Activated CD4-positive, alpha-beta memory T cell treated with anti-CD3 and anti-CD28 coated beads, Interleukin-2, amount 10 ng/mL, durations not matched to agents 7 days and 5 days (primary cell): ENCODE measurements at places on chromosomes 11 and 22.
A peak's percentile ranks its signal among the peaks of the same experiment; 100 is the strongest.

GRCh38 chr11:33452836-33453624 is 195.8 kb downstream of the HIPK3 start:
- DNase-seq: no peak

- DNase-seq: no peak
These were observed 17.0 kb downstream of the CASP12 start for GRCh38 chr11:104881117-104881794.

GRCh38 chr11:15770798-15771414 is 585.4 kb downstream of the SOX6 start:
- no peak for DNase-seq

GRCh38 chr11:125950696-125951651 is 5.1 kb downstream of the VSIG10L2 start:
- no peak for DNase-seq

DNA sequence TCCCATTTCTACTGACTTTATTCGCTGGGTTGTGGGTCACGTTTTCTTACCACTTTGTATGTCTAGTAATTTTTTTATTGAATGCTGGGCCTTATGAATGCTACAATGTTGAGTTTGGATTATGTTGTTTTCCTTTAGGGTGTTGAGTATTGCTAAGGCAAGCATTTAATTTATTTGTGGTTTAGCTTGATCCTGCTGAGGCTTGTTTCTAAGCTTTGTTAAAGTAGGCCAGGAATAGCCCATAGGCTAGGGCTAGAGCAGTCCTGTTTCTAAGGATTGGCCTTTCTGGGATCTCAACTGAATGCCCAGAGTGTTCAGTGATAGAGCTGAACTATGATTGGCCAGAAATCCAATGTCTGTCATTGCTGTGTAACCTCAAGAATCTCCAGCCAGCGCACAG is 56.1 kb upstream of the LDLRAD3 start:
- no peak for DNase-seq

- DNase-seq: no peak
These were observed 6.8 kb upstream of the SERGEF start for GRCh38 chr11:18019650-18020049.

GRCh38 chr11:645536-645935 is 8.5 kb downstream of the DRD4 start:
- DNase-seq: no peak

DNA sequence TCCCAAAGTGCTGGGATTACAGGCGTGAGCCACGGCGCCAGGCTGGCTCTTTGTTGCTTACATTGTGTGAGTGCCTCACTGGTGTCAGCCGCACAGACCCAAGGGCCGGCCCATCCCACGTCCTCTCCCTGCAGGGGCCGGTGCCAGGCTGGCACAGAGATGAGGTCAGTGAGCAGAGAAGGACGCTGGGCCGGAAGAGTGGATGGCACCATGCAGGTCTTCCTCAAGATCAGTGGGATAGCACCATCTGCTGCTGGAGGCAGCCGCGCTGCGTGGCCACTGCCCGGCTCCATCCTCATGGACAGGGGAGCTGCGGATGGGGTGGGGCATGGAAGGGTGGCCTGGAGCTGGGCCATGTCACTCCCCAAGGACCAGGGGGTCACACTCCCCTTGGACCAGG is 22.0 kb upstream of the FGF4 start:
- no peak for DNase-seq

- DNase-seq: no peak
These were observed 297.1 kb downstream of the DYNC2H1 start for GRCh38 chr11:103406357-103406756.

GRCh38 chr11:10747733-10748132 is 3.3 kb upstream of the CTR9 start:
- DNase-seq: no peak

- no peak for DNase-seq
These were observed 34.7 kb downstream of the MMP20 start for GRCh38 chr11:102590276-102591049.

- no peak for DNase-seq
These were observed 12.2 kb upstream of the DDB2 start for GRCh38 chr11:47202576-47202975.

DNA sequence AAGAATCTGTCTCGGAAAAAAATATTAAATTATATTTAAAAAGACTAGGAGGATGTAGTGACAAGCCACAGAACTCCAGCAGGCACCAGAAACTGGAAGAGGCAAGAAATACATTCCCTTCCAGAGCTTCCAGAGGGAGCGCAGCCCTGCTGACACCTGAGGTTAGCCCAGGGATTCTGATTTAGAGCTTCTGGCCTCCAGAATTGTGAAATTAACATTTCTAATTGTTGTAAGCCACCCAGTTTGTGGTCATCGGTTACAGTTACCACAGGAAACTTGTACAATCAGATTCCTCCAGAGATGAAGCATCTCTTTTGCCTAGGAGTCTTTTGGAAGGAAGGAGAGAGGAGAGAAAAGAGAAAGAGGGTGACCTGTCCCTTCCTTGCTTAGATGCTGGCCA is 6.4 kb upstream of the UBASH3B start:
- no peak for DNase-seq

- DNase-seq: no peak
These were observed 70.2 kb upstream of the LMO1 start for GRCh38 chr11:8333811-8334401.

DNA sequence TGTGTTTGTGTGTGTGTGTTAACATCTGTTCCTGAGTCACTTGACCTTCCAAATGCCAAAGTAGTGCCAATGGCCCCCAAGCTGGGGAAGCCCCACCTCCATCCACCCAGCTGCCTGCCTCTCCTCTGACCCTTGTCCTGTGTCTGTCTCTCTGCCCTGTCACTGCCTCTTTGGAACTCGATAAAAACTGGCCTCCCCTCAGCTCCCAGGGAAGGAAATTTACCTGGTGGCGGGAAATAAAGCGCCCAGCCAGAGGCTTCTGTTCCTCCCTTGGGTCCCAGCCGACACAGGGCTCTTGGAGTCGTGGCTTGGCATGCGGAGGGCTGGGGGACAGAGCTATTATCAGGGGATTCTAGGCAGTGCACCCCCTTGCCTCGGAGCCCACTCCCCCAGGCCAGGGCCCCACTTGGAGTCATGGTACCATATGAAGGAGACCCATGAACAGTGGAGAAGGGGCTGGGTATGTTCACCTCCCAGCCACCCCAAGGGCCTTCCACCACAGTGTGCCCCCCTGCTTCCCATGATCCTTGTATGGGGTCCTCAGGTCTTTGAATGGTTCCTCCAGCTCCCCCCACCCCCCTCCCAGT is 6.2 kb downstream of the KCNC1 start:
- DNase-seq: no peak

- DNase-seq: no peak
These were observed 647.6 kb downstream of the BRD1 start for GRCh38 chr22:49179886-49180682.

DNA sequence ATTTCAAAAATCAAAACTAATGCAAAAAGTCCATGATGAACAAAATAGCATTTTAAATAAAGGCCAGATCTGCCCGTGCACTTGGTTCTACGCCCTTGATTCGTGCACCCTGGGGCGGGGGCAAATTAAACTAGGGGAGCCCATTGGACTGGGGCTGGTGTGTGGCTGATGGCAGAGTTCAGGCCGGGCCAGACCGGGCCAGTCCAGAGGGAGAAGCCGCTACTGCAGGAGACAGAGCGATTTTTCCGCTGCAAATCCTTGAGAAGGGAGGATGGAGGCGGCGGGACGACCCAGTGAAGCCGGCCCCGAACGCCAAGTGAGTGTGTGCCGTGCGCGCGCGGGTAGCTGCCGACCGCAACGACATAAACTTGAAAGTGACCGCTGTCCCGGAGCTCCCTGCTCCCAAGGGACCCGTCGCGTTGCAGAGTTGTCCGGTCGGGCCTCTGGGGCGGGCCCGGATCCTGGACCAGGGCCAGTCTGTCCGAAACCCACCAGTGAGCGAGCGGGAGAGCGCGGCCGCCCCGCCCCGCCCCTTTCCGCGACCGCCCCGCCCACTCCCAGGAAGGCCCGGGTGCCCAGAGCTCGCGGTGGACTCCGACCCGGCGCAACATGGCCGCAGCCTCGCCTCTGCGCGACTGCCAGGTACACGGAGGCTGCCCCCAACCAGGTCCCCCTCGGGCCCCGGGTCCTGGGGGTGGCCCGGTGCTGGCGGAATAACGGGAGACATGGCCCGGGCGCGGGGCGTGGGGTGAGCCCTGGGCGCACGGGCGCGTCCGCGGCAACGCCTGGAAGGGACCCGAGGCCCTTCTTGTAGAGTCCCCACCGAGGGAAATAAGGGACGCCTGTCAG is at the start of gene TTC38:
TTC38 (plus strand) TSS at position 578 of the 849 bp plus-strand sequence; CDS start at position 610, 32 bp downstream.
- DNase-seq: peak; percentile 66

DNA sequence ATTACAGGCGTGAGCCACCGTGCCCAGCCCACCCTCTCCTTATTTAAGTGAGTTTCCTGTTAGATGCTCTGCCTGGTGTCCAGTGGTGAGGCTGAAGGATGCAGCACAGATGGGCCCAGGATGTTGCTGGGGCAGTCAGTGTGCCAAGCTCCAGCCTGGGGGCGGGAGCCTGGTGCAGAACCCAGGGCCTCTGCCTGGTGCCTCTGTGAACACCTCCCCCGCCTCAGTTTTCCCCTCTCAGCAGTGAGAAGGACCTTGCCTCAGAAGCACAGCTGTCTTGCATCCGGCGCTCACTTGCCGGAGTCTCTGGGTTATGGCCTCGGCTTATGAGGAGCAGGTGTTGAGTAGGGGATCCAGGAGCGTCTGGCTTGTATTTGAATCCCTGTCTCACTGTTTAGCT is 116.2 kb downstream of the KIAA1671 start:
- peak; percentile 59 for DNase-seq

GRCh38 chr22:35914665-35915476 is 113.8 kb downstream of the RBFOX2 start:
- DNase-seq: no peak

DNA sequence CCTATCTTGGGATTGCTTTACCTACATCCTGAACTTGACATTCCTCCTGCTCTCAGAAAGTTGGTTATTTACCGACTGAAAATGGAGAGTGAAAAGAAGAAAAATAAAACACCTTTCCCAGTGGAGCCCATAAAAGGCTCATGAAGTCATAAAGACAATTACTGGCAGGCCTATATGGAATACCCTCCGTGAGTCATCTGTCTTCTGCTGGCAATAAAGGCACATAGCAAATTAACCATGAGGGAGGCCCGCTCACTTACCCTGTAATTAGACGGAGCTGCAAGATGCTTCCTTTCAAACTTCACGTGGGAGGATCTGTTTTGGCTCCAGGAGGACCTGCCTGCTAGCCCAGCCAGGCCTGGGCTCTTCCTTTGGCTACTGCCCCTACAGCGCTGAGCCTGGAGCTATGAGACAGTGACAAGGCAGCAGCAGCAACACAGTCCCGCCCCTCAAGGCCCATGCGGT is 540.4 kb downstream of the BUD13 start:
- DNase-seq: no peak

DNA sequence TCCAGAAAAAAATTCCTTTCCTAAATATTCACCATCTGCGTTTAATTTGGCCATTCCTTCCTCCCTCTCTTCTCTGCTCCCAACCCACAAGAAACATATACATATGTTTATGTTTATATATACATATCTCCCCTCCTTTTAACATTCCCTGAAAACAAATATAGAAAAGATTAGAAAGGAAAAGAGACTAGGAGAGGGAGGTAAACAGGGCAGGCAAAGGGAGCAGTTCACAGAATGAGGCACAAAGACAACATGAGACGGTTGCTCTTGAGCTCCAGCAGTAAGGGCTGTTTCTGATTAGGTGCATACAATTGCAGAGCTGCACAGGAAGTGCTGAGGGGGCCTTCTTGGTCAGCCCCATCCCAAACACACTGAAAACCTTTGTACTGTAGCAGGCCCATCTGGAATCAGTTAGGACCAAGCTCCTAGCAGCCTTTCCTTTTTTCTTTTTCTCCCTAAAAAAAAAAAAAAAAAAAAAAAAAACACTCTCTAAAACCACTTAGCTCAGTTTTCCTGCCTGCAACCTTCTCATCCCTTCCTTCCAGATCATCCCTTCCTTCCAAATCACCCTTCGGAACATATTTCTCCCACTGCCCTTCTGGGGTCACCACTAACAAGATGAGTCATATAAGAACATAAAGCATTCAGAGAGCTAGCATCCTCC is 57.0 kb downstream of the RBFOX2 start:
- DNase-seq: no peak

DNA sequence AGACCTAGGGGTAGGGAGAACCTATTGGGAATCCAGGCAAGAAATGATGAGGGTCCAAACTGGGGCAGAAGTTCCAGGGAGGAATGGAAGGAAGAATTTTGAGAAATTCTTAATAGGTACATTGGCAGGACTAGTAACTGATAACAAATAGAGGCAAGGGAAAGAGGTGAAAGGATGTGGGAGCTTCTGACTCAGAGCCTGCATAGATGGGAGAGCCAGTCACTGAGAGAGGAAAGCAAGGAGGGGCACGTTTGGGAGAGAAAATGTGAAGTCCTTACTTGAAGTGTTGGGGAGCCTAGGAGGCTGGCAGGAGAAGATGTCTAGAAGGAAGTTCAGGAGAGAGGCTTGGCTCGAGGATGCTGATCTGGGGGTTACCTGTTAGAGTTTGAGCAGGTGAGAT is 104.6 kb upstream of the NCAM1 start:
- no peak for DNase-seq

- DNase-seq: no peak
These were observed 4.1 kb downstream of the RIC3 start for GRCh38 chr11:8164746-8165145.

- DNase-seq: no peak
These were observed 2.8 kb upstream of the ACER3 start for GRCh38 chr11:76857781-76858410.

DNA sequence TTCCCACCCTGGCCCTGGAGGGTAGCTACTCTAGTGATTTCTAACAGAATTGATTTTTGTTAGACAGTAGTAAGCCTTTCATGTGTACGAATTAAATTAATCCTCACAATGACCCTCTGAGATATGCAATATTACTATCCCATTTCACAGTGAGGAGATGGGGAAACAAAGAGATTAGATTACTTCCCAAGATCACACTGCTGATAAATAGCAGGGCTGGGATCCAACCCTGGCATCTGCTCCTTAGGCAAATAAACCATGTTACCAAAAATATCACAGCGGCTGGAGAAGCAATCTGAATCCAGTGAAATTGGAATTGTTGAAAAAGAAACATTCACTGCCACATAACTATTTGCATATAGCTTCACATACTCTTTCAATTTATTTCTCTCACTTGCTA is 12.8 kb upstream of the CAVIN3 start:
- no peak for DNase-seq

DNA sequence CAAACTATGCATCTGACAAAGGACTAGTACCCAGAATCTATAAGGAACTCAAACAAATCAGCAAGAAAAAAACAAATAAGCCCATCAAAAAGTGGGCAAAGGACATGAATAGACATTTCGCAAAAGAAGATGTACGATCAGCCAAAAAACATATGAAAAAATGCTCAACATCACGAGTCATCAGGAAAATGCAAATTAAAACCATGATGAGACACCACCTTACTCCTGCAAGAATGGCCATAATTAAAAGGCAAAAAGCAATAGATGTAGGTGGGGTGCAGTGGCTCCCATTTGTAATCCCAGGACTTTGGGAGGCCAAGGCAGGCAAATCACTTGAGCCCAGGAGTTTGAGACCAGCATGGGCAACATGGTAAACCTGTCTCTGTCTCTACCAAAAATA is 10.4 kb upstream of the OR10V1 start:
- no peak for DNase-seq
